Astrocyte (in vitro differentiated cells and primary cell): ENCODE measurements at places on chromosomes 1 and 21. TPM values are rescaled to one million over a fixed set of nuclear protein-coding genes. Genes with fewer than 3 reads are reported as not detected.

The SPATA46 gene
- not detected in 2 replicates for total RNA-seq

The HMGCS2 gene
- not detected in 2 replicates for total RNA-seq

The ITGB2 gene
- total RNA-seq = 0.61 TPM in 1 of 2 replicates, not detected in the other

The SOX13 gene
- 9.2 and 12.4 TPM in 2 replicates for total RNA-seq

The TMEM201 gene
- total RNA-seq = 10.0 and 10.9 TPM in 2 replicates

The CD53 gene
- total RNA-seq = not detected in 2 replicates

The DMBX1 gene
- total RNA-seq = 0.07 and 0.29 TPM in 2 replicates

The RGS7 gene
- total RNA-seq = 0.17 and 0.18 TPM in 2 replicates

The TTC24 gene
- not detected in 2 replicates for total RNA-seq

The CFAP57 gene
- total RNA-seq = 0.18 and 0.29 TPM in 2 replicates

The CCDC190 gene
- not detected in 2 replicates for total RNA-seq

The CD101 gene
- 1.6 and 2.6 TPM in 2 replicates for total RNA-seq

The AHCTF1 gene
- 40.0 and 44.0 TPM in 2 replicates for total RNA-seq

The CACNA1S gene
- total RNA-seq = not detected in 2 replicates

The PAQR6 gene
- 6.4 and 7.2 TPM in 2 replicates for total RNA-seq

The BARHL2 gene
- total RNA-seq = not detected in 2 replicates

The SUSD4 gene
- total RNA-seq = 9.2 and 18.8 TPM in 2 replicates

The FLVCR1 gene
- total RNA-seq = 8.1 and 9.3 TPM in 2 replicates

- DNase-seq = no peak
These were observed 624 bp downstream of the RIPK4 start for GRCh38 chr21:41765973-41766882.

GRCh38 chr1:73452522-73452921 lies 745.5 kb downstream of the LRRIQ3 start:
- DNase-seq = no peak

DNA sequence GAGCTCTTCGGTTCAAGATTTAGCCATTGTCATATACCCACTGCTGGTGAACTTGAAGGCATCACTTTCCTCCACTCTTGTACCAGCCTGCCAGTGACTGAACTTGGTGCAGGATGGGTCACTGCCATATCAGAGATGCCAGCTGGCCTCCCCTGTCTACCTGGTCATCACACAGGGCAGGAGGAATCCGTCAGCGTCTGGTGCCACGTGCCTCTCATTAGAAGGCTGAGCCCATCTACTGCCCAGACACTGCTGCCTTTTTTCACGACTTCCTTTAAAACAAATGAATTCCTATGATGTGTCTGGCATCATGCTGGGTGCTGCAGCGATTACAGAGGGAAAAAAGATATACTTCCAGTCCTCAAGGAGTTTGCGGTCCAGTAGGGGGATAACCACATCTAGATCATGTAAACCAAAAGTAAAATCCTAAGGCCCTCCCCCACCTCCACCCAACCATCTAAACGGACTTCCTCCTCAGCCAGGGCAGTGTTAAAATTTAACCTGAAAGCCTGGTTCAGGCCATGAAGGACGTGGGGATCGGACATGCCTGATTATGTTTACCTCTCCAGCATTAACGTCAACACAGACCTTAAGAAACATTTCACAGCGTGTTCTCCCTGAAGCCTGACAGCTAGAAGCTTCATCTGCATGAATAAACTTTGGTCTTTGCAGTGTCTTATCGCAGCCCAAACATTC lies 29.2 kb upstream of the PDE9A start:
- DNase-seq = no peak

DNA sequence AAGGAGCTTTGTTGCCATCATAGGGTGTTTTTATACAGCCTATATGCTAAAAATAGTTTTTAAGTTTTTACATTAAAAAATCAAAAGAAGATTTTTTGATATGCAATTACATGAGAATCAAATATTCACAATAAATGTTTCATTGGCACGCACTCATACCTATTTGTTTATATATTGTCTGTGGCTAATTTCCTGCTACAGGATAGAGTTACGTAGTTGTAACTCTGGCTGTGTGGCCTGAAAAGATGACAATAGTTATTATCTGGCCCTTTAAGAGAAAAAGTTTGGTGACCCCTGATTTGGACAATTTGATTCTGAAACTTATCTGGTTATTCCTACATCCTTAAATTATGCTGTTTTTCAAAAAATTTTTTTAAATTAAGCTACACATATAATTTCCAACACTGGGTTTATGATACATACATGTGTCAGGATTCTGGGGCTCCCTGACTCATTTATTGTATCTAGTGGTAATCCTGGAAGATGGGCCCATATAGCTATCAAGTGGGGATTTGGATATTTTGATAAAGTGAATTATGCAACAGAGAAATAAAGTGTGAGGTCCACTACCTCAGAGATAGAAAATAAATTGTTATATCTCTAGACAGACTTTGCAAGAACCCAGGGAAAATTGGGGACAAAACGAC lies 370.2 kb upstream of the LYPLAL1 start:
- no peak for DNase-seq

DNA sequence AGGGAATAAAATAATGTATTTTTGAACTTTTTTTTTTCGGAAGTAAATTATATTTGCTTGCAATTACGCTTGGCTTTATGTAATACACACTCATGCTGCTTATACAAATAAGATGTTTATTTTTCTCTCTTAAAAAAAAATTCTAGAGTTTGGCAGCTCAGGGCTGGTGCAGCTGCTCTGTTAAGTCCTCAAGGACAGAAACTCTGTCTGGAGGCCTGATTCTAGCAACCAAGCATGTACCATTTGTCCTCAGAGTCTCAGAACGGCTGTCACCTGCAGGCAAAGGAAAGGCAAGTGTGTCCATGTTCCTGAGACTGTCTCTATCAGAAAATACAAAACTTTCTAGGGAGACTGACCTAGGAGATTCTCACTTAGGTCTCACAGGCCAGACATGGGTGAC lies 23.2 kb upstream of the CLDN17 start:
- DNase-seq = no peak

DNA sequence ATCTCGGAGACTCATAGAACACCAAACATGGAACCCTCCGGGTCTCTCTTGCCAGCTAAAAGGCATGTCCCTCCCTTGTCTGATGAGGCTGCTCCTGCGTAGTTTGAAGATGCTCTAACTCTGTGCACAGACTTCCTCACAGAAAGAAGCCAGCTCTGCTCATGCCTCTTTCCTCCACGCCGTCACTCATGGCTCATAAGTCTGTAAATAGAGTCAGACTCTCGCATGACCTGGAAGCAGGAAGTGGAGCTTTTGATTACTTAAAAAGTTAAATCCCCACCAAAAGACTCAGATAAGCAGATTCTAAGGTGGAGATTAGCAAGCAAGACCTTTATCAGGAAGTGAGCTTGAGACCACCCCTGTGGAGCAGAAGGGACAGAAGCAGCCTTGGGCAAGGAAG lies 171.6 kb downstream of the TRIM33 start:
- no peak for DNase-seq

GRCh38 chr1:36920371-36920770 lies 113.9 kb downstream of the GRIK3 start:
- no peak for DNase-seq

GRCh38 chr21:38293765-38294164 lies 37.0 kb downstream of the KCNJ15 start:
- no peak for DNase-seq

- DNase-seq = no peak
These were observed 28.0 kb upstream of the LRRN2 start for GRCh38 chr1:204713541-204713940.

DNA sequence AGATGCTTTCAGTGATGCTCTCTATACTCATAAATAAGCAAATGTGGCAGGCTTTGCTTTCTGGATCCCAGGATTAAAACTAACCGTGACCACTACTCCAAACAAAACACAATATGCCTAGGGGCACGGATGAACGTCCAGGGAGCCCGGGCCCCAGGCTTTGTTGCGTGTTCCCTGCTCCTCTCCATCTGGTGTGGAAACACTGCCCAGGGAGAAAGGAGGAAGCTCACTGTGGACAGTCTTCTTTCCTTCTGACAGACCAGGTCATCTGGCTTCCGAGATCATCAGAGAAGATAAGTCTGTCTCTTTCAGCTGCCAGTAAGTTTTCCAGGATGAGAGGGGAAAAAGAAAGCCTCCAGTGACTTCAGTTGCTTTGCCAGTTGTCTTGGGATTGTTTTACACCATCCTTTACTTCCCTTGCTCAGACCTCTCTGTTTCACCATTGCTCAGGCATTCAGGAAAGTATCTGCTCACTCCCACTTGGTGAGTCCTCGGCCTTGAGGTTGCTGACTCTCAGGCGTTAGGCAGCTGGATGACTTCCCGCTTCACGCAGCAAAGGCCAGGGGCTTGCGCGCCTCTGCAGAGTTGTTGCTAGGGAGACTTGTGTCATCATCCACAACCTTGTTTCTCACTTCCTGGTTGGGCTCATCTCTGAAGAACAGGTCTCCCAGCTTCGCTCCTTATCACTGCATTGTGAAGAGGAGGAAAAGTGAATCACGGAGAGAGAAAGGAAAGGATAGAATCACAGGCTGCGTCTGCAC lies 20.6 kb upstream of the PGD start:
- DNase-seq = peak; percentile 94

DNA sequence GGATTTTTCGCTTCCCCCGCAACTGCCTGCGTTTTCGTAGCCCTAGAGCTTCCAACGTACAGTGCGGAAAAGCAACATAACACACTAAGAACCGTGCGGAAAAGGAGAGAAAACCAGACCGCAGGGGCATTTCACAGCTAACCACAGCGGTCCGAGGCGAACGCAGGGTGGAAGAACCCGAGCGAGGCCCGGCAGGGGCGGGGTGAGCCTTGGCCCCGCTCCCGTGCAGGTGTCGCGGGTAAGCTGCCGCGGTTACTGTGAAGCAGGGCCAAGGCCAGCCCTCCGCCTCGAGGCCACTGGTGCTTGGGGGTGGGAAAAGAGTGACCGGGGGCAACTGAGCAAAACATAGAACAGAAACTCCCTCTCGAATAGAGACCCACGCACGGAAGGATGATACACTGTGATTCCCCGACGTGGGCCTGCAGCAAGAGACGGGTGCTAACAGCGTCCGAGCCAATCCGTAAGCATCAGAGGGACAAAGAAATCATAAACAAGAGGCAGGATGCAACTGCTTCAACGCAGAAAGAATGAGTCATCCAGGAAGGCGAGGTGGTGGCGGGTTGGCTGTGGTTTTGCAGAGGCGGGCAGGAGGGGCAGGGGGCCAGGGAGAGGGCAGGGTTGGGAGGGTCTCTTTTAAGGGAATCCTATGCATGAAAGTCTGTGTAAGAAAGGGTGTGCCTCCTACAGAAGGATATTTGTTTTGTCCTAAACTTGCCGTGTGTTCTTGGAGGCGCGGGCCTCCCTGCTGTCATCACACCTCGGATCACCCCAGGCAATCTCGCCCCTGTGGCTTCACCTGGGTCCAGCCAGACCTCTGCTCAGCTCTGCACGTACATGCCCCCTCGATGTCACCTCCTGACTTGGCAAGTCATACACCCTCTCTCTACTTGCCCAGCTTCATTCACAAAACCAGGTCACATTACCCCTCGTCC lies 7.3 kb downstream of the GNG4 start:
- DNase-seq = peak; percentile 68

- DNase-seq = peak; percentile 38
These were observed 49.1 kb upstream of the DMRTB1 start for GRCh38 chr1:53410100-53410541.

DNA sequence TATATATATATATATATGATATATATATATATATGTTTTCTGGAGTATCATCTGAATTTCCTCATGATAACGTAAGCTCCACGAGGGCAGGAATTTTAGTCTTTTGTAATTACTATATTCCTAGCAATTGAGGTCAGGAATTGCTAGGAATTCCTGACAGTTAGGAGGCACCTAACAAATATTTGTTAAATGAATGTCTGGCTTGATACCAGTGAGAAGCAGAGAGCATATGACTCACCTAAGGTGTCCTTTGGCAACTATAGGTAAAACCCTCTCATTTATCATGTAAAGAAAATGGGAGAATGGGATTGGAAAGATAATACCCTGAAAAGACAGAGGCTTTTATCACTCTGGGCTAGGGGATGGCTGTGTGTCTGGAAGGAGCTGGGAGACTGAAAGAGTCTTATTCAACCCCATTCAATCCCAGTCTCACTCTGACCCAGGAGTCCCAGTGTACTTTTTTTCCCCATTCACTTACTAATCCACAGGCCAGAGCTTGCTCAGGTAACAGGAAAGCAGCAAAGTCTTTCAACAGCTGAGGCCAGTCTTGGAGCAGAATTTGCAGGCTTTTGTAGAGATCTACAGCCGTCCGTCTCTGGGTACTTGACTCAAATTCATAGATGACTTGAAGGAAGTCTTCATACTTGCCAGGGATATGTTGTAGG lies 71.2 kb downstream of the DAP3 start:
- peak; percentile 16 for DNase-seq

- no peak for DNase-seq
These were observed 22.3 kb downstream of the MEF2D start for GRCh38 chr1:156478250-156478627.

- no peak for DNase-seq
These were observed 3.6 kb downstream of the COL9A2 start for GRCh38 chr1:40313329-40313957.

DNA sequence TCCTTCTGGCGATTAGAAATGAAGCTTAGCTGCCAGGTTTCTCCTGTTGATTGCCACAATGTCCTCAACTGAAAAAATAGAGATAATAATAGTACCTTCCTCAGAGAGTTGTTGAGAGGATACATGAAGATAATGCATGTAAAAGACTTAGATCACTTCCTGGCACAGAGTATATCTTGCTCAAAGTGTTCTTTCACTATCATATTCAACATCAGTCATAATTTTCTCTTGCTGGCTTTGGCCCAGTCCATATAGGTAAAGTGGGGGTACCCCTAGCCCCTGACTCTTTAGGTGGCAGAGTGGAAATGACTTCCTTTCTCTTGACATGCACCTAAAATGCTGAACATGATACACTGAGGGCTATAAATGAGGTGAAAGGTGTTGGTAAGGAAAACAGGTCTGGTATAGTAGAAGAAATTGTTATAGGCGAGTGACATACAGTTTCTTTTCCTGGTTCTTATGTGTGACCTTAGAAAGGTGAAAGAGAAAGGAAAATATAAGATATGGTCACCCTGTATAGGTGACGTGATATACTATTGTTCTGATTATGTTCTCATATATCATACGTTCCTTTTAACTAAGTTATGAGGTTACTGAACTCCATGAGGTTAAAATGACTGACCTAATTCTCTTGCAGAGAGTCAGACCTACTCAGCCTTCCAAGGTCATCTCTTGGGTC lies 209.9 kb upstream of the DEPDC1 start:
- DNase-seq = no peak

GRCh38 chr21:44083631-44084291 lies 23.4 kb upstream of the PWP2 start:
- no peak for DNase-seq
